ENCODE measurements at places on chromosomes 6 and 20.

DNA sequence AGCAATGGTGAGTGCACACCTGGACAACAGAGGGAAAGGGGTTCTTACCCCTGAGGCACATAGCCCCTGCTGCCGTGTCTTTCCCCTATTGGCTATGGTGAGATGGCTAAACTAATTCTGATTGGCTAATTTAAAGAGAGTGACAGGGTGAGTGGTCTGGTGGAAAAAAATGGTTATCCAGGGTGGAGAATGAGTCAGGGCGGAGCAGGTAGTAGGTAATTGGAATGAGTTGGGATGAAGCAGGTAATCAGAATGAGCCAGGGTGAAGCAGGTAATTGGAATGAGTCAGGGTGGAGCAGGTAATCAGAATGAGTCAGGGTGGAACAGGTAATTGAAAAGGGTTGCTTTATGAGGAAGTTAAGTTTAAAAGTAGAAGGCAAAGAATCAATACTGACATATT is 200.3 kb downstream of the EYA4 start:
- DNase-seq = no peak

- DNase-seq = no peak
Measured at GRCh38 chr20:20231528-20232298, 136.2 kb upstream of the INSM1 start.

GRCh38 chr6:26472549-26473290 is 15.0 kb downstream of the BTN2A1 start:
- no peak for DNase-seq

DNA sequence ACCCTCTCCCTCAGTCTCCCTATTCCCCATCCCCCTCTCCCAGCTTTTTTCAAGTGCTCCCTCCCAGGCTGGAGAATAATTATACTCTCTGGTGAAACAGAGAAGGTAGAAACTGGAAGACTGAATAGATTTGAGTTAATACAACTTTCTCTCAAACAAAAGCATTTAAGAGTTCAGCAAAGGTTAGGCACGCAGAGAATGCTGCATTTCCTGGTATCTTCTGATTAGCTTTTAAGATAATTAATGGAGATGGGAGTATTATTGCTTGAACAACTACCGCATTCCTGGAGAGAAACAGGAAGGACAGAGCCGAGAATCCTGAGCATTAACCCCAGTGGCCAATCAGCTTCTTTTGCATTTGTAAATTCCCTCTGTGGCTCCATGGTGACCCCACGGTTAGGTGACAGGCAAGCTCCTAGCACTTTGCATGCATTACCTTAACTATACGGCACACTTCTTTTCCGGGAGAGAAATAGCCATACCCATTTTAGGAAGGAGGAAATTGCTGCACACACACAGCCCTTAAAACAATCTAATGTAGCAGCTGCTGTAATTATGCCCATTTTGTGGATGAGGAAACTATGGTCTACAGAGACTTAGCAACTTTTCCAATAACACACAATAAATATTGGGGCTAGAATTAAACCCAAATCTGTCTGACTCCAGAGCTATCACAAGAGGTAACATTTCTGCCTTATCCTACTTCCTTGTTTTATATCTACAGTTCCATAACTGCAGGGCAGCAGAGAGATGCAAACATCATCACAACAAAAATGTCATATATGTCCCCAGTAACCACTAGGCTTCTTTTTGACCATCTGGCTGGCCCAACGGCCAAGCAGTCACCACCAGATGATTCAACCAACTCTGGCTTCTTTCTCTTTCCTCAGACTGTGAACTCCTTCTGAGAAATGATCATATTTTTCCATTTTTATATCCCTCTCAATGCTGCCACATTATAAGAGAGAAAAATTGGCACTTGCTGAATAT is 169.9 kb downstream of the CD24 start:
- DNase-seq = no peak

- no peak for DNase-seq
Measured at GRCh38 chr6:3650959-3651697, 100.4 kb downstream of the PXDC1 start.

GRCh38 chr20:49786668-49787370 is 25.8 kb upstream of the SLC9A8 start:
- DNase-seq = no peak

- DNase-seq = no peak
Measured at GRCh38 chr6:3293271-3294155, 34.8 kb downstream of the PSMG4 start.

- peak; percentile 52 for DNase-seq
Measured at GRCh38 chr6:86937219-86938079, at the start of gene HTR1E. HTR1E (plus strand) TSS chr6:86937528; CDS start chr6:87015335, 77,807 bp downstream.

GRCh38 chr6:111566222-111566734 is 39.4 kb downstream of the TRAF3IP2 start:
- DNase-seq = no peak

DNA sequence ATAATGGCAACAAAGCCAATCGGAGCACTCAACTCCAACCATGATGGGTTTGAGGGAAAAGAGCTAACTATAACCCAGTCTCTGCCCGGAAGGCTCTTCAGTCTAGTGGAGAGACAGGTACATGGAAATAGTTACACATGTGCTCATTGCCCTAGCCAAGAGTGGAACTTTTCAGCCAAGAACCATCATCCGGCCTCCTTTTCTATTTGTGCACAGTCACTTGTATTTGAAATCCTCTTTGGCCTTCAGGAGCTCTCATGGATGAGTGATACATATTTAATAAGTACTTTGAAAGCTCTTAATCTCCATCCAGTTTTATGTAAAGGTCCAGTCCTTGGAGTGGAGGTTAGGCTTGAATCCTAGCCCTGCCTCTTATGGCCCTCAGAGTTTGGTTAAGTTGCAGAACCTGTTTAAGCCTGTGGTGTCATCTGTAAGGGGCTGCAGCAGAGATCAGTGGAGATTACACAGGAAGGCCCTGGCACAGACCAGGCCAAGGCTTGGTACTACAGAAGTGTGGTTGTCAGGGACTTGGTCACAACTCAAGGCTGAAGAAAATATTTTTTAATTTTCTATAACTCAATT is 72.3 kb upstream of the SMLR1 start:
- no peak for DNase-seq

- no peak for DNase-seq
Measured at GRCh38 chr6:95614094-95614493, 36.8 kb downstream of the MANEA start.

DNA sequence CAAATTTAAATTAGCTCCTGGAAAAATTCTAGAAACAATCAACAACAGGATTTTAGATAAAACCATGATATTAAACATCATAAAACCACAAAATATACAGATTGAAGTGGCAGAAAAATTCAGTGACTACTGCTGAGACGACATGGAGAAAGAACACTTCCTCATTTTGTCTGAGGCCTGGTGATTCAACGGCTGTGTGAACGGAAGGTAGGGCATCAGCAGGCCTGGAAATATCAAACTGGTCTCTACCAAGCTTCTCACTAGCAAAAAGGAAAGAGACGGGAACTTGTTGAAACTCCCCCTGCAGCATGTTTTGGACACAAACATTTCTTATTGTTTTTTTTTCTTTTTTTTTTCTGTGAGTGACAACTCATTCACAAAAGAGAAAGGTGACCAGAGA is 58.0 kb upstream of the AHI1 start:
- no peak for DNase-seq

DNA sequence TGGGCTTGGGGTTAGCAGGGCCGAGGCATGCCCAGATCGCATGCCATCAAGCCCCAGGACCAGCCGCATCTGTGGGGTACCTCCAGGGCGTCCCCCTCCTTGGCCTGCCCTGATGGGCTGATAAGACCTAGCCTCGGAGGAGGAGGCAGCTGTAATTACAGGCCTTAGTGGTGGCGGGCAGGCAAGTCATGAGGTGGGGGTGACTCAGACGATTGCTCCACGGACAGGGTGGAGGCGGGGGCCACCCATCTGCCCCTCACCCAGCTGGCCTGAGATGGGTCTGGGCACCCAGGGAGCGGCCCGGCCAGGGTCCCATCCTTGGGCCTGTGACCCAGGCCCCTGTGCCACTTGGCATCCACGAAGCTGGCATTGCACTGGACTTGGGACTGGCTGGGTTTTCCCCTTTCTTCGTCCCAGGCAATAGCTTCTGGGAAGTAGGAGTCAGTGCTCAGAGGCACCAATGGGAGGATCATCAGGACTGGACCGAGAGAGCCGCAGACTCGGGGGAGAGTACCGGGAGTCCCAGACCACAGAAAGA is 57.5 kb downstream of the CEBPB start:
- no peak for DNase-seq

DNA sequence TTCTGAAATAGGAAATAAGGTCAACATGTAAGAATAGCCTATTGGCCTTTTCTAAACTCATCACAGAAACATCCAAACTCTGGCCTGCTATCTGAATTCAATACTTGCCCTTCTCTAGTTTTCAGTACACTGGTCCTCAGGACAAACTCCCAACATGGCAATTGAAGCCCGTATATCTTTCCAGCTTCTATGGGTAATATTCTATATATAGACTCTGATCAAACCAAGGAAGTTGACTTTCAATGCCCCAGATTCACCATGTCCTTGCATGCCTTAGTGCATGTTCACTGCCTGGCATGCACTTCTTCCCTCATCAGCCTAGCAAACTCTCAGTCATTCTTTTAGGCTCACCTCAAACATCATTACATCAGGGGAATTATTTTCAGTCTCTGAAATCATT is 73.2 kb downstream of the RSPO3 start:
- DNase-seq = no peak

- no peak for DNase-seq
Measured at GRCh38 chr6:129501740-129502660, 208.0 kb downstream of the ARHGAP18 start.

DNA sequence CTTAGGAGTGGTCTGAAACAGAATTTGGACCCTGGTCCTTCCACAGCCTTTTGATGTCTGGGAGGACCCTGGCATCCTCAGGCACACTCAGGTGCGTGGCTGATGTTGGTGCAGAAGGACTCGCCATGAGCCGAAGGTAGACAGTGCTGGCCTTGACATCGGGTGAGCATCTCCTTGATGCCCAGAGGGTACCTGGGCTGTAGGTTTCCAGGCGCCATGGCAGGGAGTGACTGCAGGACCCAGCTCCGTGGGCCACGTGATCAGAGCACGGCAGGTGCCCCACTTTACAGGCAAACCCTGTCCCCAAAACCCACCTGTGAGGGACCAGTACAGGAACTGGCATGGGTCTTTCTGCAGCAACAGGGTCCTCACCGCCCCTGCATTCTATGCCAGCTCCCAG is 319.2 kb downstream of the CDH4 start:
- no peak for DNase-seq

GRCh38 chr6:167677422-167677789 is 149.3 kb upstream of the AFDN start:
- DNase-seq = no peak
